Activated CD4-positive, alpha-beta memory T cell treated with anti-CD3 and anti-CD28 coated beads for 36 hours (primary cell): ENCODE measurements at places on chromosomes 7 and 10.
A peak's percentile ranks its signal among the peaks of the same experiment; 100 is the strongest.

DNA sequence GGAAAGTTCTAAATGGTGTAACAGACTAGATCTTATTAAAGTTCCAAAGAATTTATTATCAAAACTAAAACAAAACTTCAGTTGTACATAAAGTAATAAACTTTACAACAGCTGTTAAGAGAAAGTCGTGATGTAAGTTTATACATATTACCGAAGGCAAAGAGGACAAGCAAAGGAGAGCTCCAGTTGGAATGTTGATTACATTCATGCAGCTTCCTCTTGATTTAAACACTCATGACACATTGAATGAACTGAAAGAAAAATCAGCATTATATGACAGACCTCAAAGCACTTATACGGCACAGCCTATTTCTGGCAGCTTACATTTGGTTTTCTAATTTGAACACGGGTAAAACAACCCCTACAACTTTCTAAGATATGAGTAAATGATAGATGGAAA, 13.6 kb downstream of the SRI start:
- no peak overlapping the region for H3K4me3 ChIP-seq
- peaks cover 56% of the 10 kb centered on the region for H3K36me3 ChIP-seq
- no peaks in the 10 kb centered on the region for H3K27me3 ChIP-seq
- peaks cover 13% of the 10 kb centered on the region for H3K4me1 ChIP-seq
- no peak for DNase-seq
- H3K27ac ChIP-seq, result no peak overlapping the region

- no peaks in the 10 kb centered on the region for H3K4me1 ChIP-seq
- DNase-seq, result peak; percentile 4
- no peaks in the 10 kb centered on the region for H3K36me3 ChIP-seq
Observed at GRCh38 chr7:159083698-159084068, 61.0 kb downstream of the VIPR2 start.

- H3K27ac ChIP-seq, result no peak overlapping the region
- DNase-seq, result no peak
- H3K4me3 ChIP-seq, result no peak overlapping the region
- peaks cover 2% of the 10 kb centered on the region for H3K4me1 ChIP-seq
Observed at GRCh38 chr10:33862536-33863105, 528.2 kb upstream of the NRP1 start.

DNA sequence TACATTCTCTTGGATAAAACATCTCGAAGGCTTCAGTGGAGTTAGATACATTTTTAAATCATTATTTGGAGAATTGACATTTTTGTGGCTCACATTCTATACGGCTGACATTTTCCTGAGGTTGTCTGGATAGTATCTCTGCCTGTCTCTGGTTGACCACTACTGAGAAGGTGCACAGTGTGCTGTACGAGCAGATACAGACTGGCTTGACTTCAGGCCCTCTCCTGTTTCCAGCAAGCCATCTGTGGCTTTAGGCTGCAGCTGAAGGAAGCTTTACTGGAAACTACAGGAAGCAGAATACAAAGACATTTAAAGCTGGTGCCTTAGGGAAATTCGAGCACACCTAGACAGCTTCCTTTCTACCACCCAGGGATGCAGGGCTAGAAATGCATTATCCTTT, 39.3 kb upstream of the RSU1 start:
- DNase-seq, result no peak
- H3K27ac ChIP-seq, result no peak overlapping the region
- H3K4me1 ChIP-seq, result no peaks in the 10 kb centered on the region
- no peak overlapping the region for H3K4me3 ChIP-seq
- no peaks in the 10 kb centered on the region for H3K27me3 ChIP-seq
- no peaks in the 10 kb centered on the region for H3K36me3 ChIP-seq

DNA sequence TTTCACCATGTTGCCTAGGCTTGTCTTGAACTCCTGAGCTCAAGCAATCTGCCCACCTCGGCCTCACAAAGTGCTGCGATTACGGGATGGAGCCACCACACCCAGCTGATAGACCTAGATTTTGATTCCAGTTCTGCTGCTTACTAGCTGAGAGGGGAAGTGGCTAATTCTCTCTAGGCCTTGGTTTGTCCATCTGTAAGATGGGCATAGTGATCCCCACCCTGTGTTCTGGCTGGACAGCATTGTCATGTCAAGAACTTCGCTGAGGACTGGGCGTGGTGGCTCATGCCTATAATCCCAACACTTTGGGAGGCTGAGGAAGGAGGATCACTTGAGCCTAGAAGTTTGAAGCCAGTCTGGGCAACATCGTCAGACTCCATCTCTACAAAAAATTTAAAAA, 17.4 kb upstream of the CCL24 start:
- no peak for DNase-seq
- no peak overlapping the region for H3K27ac ChIP-seq
- H3K36me3 ChIP-seq, result no peaks in the 10 kb centered on the region
- no peaks in the 10 kb centered on the region for H3K4me1 ChIP-seq

GRCh38 chr7:129764247-129765084, 152.9 kb downstream of the NRF1 start:
- no peaks in the 10 kb centered on the region for H3K4me1 ChIP-seq
- no peaks in the 10 kb centered on the region for H3K36me3 ChIP-seq
- no peak overlapping the region for H3K4me3 ChIP-seq
- H3K27ac ChIP-seq, result no peak overlapping the region
- no peak for DNase-seq

DNA sequence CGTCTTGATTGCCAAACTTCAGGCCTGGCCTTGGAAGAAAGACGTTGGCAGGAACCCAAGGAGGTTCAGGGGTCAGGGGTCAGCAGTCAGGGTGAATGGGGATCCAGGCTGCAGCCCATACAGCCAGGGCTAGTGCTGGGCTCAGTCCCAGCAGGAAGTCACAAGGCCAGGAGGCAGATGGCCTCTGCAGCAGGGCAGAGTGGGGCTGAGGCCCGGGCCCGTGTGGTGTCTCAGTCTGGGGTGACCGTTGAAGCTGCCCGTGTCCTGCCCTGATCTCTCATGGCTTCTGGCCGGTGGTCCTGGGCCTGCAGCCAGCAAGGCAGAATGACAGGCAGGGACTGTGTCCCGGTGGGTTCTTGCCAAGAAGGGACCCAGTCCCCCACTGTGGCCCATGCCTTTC, 26.6 kb upstream of the PURB start:
- DNase-seq, result no peak
- no peak overlapping the region for H3K4me3 ChIP-seq
- peaks cover 16% of the 10 kb centered on the region for H3K4me1 ChIP-seq
- H3K27me3 ChIP-seq, result no peaks in the 10 kb centered on the region
- no peak overlapping the region for H3K27ac ChIP-seq

DNA sequence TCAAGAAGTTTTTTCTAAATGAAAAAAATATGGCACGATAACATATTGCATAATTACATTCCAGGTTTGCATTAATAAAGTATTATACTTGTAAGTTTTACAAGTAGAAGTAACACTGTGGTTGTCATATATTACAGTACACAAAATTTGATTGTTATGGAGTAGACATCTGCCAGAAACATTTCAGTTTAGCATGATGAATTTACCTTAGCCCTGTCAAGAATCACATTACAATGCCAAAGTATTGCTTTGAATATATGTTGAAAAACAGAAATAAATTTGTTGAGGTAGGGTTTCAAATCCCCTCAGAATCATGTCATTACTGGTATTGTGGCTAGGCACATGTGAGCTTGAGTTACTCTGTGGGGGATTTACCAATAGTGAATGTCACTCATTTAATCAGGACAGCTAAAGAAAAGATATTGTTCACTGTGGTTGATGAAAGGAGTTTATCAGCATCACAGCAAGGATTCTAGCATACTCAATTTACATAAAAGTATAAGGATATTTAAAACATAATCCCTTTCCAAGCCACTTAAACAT, 112.1 kb downstream of the MDFIC start:
- peaks cover 8% of the 10 kb centered on the region for H3K4me1 ChIP-seq
- H3K27ac ChIP-seq, result no peak overlapping the region
- H3K36me3 ChIP-seq, result no peaks in the 10 kb centered on the region

DNA sequence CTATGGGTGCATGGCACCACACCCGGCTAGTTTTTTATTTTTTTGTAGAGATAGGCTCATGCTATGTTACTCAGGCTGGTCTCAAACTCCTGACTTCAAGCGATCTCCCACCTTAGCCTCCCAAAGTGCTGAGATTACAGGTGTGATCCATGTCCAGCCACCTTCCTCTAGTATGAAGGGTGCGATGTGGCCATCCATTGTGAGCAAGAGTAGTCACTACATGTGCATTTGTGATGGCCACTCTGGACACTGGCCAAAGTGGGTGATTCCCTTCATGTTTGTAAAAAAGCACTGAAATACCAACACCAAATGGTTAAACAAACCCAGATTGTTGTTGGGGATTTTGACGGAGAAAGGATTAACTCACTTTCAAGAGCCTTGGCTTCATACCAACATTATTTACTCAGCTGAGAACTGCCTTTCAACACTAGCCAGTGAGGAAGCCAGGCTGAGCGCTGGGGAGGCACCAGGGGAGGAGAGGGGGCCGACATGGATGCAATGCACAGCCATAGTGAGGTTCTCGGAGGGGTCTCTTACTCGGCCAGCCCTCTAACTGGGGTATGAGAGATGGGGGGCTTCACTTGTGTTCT, 198.1 kb upstream of the LYZL2 start:
- DNase-seq, result no peak
- H3K27me3 ChIP-seq, result no peaks in the 10 kb centered on the region
- no peaks in the 10 kb centered on the region for H3K36me3 ChIP-seq
- H3K4me3 ChIP-seq, result no peak overlapping the region
- H3K27ac ChIP-seq, result no peak overlapping the region

GRCh38 chr7:93048136-93048930, 69.4 kb downstream of the SAMD9 start:
- H3K27me3 ChIP-seq, result peaks cover 5% of the 10 kb centered on the region
- no peak overlapping the region for H3K27ac ChIP-seq
- peaks cover 6% of the 10 kb centered on the region for H3K4me1 ChIP-seq
- no peaks in the 10 kb centered on the region for H3K36me3 ChIP-seq
- H3K4me3 ChIP-seq, result no peak overlapping the region

- DNase-seq, result no peak
- no peak overlapping the region for H3K27ac ChIP-seq
- no peaks in the 10 kb centered on the region for H3K27me3 ChIP-seq
- no peaks in the 10 kb centered on the region for H3K36me3 ChIP-seq
Observed at GRCh38 chr10:60414877-60415585, 25.4 kb upstream of the ANK3 start.

DNA sequence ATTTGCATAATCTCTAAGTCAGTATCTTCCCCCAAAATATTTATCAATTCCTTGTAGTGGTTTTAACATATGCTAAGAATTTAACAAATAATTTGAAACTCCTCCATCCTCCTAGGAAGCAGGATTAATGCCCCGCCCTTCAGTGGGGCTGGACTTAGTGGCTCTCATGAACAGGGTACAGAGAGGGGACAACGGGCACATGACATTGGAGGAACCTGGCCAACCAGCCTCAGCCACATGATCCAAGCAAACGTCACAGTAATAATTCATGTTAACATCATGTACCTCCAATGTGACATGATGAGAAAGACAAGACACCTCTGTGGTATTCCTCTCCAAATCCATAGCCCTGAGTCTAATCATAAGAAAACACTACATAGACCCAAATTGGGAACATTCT, 50.5 kb downstream of the NUDCD3 start:
- H3K27me3 ChIP-seq, result no peaks in the 10 kb centered on the region
- H3K27ac ChIP-seq, result no peak overlapping the region
- DNase-seq, result no peak
- H3K4me1 ChIP-seq, result peaks cover 56% of the 10 kb centered on the region
- peaks cover 9% of the 10 kb centered on the region for H3K36me3 ChIP-seq

DNA sequence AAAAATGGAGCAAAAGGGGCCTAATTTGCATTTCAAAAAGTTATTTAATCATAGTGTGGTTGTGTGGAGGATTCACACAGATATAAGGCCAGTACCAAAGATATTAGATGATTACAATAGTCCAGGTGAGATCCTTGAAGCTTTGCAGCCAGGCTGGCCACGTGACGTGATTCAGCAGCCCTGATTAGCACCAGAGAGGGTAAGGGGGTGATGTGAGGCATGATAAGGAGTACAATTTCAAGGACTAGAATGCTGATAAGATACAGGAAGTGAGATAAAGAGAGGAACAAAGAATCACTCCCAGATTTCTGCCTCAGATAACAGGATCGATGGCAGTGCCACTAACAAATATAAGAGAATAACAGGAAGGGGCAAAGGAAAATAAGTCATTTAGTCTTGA, 108.4 kb upstream of the PALS2 start:
- H3K27me3 ChIP-seq, result peaks cover under 1% of the 10 kb centered on the region
- H3K4me3 ChIP-seq, result no peak overlapping the region
- H3K36me3 ChIP-seq, result no peaks in the 10 kb centered on the region
- no peaks in the 10 kb centered on the region for H3K4me1 ChIP-seq
- no peak for DNase-seq
- H3K27ac ChIP-seq, result no peak overlapping the region

GRCh38 chr7:100586266-100587025, at the start of gene FBXO24:
Gene FBXO24 (plus strand): TSS chr7:100586328. CDS start chr7:100586626, 298 bp downstream.
- peak; percentile 100 for DNase-seq
- H3K27me3 ChIP-seq, result peaks cover 2% of the 10 kb centered on the region

DNA sequence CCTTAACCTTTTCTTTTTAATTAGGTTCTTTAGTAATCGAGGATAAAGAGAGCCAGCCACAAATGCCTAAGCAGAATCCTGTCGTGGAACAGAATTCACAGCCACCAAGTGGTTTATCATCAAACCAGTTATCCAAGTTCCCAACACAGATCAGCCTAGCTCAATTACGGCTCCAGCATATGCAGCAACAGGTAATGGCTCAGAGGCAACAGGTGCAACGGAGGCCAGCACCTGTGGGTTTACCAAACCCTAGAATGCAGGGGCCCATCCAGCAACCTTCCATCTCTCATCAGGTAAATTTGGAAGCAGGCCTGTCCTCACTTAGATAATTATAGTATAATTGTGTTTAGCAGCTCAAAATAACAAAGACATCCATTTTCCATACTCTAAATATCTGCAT, 94.6 kb downstream of the TRIM24 start:
- no peak overlapping the region for H3K27ac ChIP-seq
- H3K27me3 ChIP-seq, result no peaks in the 10 kb centered on the region

DNA sequence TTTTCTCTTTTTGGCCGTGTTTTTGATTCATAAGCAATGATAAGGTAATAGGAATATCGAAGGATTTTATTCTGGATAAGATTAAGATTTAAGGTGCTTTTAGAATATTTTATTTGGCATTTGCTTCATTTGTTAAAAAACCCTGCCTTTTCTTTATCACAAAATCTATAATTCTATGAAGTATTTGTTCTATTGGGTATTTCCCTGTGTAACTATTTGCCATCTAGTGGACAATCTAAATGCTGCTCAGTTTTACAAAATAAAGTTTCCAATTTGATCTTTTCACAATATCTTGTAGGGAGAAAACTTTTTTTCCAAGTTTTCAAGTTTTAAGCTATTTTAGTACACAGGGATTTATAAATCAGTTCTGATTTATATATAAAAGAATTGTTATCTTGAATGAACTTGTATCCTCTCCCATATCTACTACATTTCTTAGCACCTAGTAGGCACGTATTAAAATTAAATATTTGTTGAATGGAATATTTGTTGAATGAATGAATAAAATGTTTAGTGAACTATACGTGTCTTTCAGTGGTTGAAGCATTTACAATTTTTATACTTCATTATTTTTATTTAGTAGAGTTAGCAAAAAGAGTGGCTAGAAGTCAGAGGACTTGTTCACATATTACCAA, 26.5 kb downstream of the ANKRD7 start:
- H3K27ac ChIP-seq, result no peak overlapping the region
- H3K36me3 ChIP-seq, result no peaks in the 10 kb centered on the region
- DNase-seq, result no peak
- peaks cover 3% of the 10 kb centered on the region for H3K27me3 ChIP-seq
- H3K4me3 ChIP-seq, result no peak overlapping the region
